ENCODE measurements at places on chromosomes 16 and 17.

DNA sequence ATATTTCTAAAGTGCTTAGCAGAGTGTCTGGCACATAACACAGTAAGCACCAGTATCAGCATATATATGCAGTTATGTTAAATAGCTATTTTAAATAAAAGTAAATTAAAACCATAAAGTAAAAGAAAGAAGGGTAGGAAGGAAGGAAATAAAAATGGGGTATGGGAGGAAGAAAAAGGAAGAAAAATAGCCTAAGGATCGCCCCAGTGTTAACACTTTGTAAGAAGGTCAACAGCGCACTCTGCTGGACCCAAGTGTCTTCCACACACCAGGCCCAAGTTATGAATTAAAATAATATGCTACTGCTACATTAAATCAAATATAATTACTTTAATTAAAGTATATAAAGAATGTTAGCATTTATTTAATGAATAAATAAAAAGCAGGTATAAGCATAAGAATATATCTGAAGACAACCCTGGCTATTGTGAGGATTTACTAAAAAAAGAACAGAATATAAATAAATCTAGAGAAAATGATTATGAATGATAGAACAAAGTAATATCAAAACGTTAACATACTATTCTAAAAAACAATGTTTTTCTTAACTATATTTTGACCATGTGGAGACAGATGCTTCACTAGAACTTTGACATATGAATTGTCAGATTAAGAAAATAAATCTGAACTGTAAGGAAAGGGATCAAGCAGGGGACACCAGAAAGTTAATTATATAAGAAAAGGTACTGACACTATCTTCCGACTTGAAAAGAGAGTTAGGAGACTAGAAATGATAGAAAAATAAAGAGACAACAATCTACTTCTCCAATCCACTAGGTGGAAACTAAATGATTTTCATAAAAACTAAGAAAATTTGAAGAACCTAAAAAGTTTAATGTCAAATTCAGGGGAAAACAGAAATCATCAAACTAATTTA, 25.9 kb downstream of the BRIP1 start:
- peak; percentile 55 for DNase-seq

DNA sequence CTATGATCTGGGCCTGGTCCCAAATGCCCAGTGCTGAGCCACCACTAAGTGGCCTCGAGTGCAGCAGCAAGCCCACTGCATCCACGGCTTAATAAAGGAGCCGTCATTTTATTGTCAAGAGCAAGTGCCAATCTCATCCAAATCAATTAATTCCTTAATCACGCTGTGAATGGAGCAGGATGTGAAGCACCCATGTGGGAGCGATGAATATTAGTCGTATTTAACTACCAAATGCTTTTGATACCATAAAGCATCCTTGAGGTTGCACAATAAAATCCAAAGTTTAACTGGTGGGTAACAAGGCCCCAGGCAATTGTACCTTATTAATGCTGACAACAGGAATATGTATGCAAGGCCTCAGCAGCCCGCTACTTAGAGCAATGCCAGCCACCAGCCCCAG, 226.0 kb upstream of the C16orf82 start:
- no peak for DNase-seq

- no peak for DNase-seq
Observed at GRCh38 chr17:39073916-39074315, 77.5 kb downstream of the PLXDC1 start.

DNA sequence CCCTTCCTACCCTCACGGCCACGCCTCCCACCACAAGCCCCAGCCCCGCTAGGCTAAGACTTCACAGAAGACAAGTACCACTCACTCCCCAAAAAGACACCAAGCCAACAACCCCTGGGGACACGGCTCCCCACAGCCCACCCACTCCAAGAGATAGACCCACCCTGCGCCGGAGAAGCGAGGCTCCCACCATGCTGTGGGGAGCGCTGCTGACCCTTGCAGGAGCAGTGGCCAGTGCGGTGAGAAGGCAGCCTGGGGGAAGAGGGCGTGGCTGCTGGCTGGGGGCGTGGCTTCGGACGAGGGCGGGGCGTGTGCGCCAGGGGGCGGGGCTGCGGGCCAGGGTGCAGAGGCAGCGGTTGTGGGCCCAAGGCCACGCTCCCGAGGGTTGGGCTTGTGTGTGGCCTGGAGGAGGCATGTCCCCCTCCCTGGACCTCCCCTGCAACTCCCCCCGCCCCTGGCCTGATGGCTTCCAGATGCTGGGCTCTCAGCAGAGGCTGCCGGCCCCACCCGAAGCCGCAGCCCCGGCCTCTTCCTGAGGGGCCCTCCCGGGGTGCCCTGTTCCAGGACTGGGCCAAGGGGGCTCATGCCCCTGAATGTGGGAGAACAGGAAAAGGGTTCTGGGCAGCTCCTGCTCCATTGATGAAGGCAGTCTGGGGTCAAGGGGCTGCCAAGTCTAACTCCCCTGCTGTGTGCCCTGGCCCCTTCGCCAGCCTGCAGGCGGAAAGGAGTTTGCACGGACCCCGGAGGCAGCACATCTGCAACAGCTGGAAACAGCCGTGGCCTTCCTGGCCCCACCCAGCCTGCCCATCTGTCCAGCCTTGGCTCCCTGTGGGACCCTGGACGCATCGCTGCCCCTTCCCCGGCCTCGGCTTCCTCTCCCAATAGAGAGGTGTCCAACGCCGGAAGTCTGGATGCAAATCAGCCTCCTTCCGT, 9.1 kb downstream of the TFAP4 start:
- DNase-seq, result peak; percentile 80

DNA sequence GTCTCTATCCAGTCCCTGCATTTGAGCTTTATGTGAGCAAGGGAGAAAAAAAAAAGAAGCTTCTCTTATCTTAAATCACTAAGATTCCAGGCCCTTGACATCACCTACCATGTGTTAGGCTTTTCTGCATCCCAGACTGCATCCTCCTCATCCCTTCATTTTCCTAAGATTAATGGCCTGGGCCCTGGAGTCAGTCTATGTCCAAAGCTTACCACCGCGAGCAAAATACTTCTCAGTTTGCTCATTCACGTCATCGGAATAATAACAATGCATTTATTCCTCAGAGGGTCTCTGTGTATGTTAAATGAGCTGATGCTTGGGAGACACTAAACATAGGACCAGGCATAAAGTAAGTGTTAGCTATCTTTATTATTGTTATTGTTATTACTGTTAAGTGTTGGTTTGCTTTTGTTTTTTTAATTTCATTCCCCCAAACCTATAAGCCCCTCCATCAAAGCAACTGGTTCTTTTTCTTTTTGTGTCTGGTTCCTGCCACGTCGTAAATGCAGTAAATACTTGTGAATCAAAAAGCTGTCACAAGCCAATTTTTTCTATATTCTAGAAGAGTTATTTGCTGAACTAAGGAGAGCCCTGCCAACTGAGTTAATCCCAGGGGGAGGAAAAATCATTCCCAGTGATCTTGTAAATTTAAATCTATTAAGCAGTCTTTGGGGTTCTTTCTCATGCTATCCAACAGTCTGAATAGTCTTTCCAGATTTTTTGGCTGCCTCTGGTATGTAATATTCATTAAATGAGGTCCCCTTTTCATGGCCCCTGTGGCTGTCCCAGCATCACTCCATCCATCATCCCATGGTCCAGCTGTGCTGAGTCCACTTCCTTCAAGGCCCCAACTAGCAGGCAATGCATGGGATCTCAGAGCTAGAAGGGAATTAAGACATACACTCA, 46.5 kb downstream of the VAT1L start:
- DNase-seq, result no peak

DNA sequence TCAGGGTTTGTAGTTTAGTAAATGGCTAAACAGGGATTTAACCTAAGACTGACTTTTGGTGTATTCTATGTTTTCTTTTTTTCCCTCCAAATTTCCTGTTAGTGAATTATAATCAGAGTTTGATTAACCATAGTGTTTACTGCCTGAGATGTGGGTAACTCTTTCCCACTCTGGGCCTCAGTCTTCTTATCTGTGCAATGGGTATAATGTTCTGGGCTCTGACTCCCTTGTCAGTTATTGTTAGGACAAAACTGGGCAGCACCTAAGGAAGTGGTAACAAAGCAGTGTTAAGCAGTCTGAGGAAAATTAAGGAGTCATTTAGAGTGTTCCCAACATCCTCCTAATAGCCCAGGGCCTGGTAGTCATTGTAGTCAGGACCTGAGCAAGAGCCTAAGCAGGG, 206.4 kb upstream of the N4BP1 start:
- no peak for DNase-seq

DNA sequence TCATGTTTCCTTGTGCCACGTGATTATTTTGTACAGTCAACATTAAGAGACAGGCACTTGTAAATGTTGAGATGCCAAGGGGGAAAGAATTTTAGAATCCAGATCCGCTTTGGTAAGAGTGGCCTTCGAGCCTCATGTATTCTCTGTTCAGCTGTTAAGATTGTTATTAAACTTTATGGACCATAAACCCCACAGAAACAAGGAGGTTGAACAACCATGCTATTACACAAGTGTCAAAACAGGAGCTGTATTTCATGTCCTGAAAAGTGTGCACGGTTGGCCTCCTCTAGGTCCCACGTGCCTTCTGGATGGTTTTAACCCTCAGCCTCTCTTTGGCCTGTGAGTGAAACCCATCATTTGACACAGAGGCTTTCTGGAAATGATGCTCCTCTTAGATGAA, 691.3 kb downstream of the MAF start:
- DNase-seq, result no peak

- no peak for DNase-seq
Observed at GRCh38 chr17:61260071-61260797, 139.4 kb upstream of the TBX2 start.

GRCh38 chr17:2025622-2026309, 632 bp upstream of the RTN4RL1 start:
- no peak for DNase-seq

DNA sequence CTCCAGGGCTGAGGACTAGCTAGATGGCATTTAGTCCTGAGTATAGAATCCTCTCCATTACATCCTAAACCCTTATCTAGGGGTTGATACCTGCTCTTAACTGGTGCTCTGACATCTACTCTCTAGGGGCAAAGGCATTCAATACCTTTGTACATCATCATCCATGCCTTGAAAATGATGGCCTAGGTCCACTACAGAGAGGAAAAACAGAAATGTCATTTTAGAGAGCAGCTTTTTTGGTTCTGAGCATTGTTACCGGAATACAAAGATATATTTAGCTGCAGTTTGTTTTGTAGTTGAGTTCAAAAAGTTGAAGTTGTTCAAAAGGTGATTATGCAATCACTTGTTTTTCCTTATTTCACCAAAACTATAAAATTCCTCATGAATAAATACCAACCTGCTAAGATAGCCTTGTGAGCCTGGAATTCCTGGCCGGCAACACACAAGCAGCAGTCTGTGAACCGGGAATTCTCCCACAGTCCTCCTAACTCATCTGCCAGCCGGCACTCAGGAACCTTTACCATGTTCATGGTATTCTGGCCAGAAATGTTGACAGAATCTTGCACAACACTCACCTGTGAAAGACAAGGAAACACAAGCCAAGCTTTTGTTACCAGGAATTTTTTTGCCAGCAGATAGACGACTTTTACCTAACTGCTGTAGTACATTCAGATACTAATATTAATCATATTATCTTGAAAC, 35.4 kb downstream of the NXPH3 start:
- DNase-seq, result no peak

DNA sequence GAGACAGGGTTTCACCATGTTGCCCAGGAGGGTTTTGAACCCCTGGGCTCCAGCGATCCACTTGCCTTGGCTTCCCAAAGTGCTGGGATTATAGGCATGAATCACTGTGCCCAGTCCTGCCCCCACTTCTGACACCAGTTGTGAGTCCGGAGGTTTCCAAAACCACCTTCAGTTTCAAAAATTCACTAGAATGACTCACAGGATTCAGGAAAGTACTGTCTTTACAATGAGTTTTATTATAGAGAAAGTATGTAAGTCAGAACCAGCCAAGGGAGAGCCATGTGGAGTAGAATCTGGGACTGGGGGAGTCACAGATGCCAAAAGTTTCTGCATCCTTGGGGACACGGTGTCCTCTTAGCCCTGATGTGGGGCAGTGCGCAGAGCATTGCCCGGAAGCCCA, 55.1 kb downstream of the PLD6 start:
- no peak for DNase-seq

GRCh38 chr17:613725-614124, 100.9 kb downstream of the VPS53 start:
- DNase-seq, result no peak

DNA sequence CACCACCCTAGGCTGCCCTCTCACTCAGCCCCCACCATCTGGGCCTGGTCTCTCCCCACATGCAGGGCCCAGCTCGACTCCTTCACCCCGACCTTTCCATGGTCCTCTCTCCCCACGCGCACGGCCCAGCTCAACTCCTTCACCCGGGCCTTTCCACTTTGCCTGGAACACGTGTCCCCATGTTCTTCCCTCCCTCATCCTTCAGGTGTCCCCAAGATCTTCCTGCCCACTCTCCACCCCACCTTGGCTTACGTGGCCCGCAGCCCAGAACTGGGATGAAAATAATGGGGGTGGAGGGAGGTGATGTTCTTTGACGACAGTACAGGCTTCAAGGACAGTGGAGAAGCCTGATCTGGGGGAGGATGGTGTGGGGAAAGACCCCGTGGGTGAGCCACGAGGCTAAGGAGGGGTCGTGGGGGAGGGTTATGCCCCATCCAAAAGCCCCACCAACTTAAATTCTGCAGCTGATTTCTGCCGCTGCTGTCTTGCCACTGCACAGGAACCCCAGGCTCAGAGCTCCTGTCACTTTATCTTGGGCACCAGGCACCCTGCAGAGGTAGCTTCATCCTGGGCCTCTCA, 9.9 kb upstream of the MEAK7 start:
- no peak for DNase-seq

GRCh38 chr17:2027528-2028233, 2.3 kb upstream of the DPH1 start:
- no peak for DNase-seq

DNA sequence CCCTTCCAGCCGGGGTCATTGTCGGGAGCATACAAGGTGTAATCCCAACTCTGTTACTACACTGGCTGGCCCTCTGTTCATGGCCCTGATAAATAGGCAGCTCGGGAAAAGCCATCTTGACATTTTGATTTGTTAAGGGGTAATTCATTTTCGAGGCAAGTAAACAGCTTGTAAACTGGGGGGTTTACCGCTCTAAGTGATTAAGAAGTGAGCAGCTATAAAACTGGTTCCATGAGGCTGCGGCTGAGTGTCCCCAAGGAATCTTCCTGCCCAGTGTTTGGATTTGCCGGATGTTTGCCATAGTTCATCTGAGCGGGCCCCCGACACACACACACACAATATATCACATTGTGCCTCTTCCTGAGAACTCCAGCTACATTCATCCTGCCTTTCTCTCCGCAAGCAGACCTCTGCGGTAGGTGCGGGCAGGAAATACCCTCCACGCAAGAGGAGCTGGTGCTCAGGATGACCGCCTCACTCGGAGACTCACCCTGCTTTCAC, 92.2 kb downstream of the SOCS1 start:
- no peak for DNase-seq

- DNase-seq, result no peak
Observed at GRCh38 chr17:61362396-61362795, 37.2 kb upstream of the TBX2 start.

- no peak for DNase-seq
Observed at GRCh38 chr16:72939247-72939646, 108.7 kb downstream of the ZFHX3 start.

Data from smooth muscle cell of the brain vasculature (primary cell).